ENCODE measurements at places on chromosomes 13 and 19.

- DNase-seq, result no peak
Measured at GRCh38 chr13:40187841-40188591, 478.4 kb downstream of the FOXO1 start.

GRCh38 chr13:104773775-104774174, 1707.6 kb upstream of the SLC10A2 start:
- DNase-seq, result no peak

GRCh38 chr13:99151516-99151915, 49.1 kb upstream of the UBAC2 start:
- DNase-seq, result no peak

DNA sequence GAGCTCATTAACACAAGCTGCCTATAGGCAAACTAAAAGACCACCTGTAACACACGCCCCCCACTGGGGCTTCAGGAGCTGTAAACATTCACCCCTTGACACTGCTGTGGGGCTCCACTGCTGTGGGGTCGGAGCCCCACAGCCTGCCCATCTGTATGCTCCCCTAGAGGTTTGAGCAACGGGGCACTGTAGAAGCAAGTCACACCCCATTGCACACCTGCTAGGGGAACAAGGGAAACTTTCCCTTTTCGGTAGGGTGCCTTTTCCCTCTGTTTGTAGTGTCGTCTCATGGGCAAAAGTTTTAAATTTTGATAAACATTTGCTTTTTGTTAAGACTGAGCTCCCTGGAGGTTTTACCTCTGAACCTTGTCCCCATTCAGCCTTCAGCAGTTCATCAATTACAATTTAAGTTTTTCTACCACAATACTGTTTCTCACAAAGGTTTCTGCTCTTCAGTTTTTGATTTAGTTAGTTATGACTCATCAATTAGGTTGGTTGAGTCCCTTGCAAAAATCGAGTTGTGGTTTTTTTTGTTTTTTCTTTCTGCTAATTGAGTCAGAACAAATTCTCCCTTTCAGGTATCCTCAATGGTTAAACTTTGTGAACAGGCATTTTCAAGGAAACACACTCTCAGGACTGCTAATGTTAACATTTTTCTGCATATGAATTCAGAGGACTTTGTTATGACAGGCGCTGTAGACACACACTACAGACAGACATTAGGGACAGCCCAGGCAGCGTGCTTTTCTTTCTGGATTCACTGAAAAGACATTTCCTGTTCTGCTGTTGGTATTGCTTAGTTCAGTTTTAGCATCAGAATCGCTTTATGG, 35.1 kb downstream of the ZNF433 start:
- no peak for DNase-seq

DNA sequence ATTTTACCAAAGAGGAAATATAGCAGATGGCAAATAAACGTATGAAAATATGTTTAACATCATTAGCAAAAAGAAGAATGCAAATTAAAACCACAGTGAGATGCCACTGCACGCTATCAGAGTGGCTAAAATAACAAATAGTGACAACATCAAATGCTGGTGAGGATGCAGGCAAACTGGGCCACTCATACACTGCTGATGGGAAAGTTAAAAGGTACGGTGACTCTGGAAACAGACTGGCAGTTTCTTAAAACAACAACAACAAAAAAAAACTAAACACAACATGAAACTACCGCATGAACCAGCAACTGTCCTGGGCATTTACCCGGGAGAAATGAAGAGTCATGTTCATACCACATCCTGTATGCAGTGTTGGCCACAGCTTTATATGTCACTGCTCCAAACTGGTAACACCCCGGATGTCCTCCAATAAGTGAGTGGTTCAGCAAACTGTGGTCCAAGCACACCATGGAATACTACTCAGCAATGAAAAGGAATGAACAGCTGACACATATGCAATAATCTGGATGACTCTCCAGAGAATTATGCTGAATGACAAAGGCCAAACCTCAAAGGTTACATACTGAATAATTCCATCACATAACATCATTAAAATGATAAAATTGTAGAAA, 22.3 kb downstream of the EPS15L1 start:
- no peak for DNase-seq

DNA sequence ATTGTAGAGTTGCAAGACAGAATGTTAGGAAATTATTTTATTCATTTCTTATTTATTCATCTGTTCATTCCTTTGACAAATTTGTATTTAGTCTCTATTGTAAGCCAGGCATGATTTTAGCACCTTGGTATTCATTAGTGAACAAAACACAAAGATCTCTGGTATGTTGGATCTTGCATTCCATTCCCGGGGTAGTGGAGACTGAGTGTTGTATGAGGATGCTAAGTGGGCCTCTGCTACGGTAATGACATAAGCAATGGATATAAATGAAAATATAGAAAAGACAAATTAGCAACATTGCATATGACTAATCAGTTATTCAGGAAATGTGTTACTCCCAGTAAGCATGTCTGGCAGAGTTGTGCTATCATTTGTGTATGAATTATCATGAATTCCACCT, 449.3 kb downstream of the PCDH17 start:
- no peak for DNase-seq

GRCh38 chr13:37905736-37906135, 36.2 kb upstream of the TRPC4 start:
- no peak for DNase-seq

DNA sequence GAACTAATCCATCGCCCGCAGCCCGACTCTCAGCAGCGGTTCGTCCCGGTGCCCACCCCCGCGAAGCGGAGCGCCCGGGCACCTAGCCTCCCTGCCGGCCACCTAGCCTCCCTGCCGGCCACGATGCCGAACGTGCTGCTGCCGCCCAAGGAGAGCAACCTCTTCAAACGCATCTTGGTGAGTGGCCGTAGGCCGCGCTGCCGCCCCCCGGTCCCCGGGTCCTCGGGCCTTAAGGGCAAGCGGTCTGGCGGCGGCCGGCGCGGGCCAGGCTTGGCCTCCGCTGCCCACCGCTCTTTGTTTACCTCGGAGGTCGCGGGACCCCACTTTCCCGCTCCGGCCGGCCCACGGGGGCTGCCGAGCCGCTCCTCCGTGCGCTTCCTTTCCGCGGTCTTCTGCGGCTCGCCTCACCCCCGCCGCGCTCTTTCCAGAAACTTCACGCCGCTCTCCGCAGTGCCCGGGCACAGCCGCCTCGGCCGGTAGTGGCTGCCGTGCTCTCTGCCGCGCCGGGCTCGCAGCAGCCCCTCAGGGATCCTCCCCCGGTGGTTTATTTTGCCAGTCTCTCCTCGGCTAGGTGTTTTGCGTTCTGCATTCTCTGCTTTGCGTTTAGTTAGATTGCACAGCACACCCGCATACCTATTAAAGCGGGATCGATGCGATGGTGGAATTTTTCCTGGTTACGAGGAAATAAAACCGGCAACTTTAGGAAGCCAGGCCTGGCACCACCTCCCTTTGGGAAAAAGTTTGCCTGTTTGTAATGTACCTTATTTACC, 524 bp downstream of the NAA16 start:
- no peak for DNase-seq

- no peak for DNase-seq
Measured at GRCh38 chr13:93183302-93183701, 43.3 kb upstream of the GPC6 start.

DNA sequence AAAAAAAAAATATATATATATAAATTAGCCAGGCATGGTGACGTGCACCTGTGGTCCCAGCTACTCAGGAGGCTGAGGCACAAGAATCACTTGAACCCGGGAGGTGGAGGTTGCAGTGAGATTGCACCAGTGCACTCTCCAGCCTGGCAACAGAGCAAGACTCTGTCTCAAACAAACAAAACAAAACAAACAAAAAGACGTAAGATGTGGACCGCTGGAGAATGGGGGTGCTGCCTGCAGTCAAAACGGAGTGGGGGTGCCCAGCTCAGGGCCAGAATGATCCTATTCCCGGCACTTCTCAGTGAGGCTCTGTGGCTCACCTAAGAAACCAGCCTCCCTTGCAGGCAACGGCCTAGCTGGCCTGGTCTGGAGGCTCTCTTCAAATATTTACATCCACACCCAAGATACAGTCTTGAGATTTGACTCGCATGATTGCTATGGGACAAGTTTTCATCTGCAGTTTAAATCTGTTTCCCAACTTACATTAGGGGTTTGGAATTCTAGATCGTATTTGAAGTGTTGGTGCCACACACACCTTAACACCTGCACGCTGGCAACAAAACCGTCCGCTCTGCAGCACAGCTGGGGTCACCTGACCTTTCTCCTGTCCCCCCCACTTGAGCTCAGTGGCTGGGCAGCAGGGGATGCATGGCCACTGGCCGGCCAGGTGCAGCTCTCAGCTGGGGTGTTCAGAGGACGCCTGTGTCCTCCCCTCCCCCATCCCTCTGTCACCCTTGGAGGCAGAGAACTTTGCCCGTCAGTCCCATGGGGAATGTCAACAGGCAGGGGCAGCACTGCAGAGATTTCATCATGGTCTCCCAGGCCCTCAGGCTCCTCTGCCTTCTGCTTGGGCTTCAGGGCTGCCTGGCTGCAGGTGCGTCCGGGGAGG, at the start of gene F7:
Gene F7 (plus strand): TSS at position 760 of the 889 bp plus-strand sequence. CDS start 51 bp downstream, at position 811.
- no peak for DNase-seq

GRCh38 chr19:14300303-14300702, 80.9 kb upstream of the ADGRE5 start:
- no peak for DNase-seq

GRCh38 chr13:51730927-51731326, 73.0 kb downstream of the DHRS12 start:
- no peak for DNase-seq

GRCh38 chr19:13579388-13580060, 73.2 kb upstream of the CACNA1A start:
- DNase-seq, result no peak

DNA sequence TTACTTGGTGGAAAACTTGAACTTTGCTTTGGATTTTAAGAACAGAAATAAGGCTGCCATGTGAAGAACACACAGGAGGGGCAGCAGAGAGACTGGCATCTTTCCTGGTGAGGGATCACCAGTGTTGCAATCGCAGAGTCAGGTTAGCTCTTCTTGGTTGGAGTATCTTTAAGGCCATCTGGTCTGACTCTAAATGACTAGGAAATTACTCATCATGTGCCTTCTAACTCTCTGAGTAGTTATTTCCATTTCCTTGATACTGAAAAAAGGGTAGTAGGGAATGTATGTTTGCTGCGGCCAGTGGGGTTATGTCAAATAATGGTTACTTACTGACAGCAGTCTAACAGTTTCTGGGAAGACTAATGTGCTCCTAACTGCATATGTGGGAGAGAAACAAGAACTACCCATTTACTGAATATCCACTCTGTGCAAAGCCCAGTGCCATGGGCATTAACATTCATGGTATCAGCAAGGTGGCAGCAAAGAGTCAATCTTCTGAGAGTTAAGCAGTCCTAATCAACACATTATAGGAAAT, 122.1 kb downstream of the COG6 start:
- DNase-seq, result no peak

DNA sequence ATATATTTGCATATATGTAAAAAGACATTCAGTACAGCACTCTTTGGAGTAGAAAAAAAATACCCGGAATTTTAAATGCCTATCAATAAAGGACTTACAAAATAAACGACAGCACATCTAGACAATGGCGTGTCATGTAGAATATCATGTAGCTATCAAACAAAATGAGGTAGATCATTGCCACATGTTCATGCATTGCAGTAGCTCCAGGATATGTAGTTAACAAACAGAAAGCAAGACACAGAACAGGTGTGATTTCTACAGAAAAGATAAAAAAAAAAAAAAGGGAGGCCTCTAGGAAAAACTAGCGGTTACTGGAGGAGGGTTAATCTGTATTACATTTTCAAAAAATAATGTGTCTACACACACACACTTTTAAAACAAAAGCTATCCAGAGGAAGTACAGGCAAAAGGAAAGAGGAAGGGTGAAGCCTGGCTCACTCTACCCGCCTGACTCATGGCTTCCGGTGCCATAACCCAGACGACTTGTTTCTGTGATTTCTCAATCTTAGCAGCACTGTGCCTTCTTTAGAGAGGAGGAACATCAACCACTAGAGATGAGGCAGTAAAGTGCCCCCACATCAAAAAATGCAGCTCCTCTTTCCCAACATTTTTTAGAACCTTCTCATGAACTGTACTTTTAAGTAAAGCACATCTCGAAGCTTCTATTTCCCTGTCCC, 6.9 kb downstream of the KCTD12 start:
- no peak for DNase-seq

- DNase-seq, result no peak
Measured at GRCh38 chr13:113783200-113783881, 24.3 kb downstream of the TMEM255B start.

DNA sequence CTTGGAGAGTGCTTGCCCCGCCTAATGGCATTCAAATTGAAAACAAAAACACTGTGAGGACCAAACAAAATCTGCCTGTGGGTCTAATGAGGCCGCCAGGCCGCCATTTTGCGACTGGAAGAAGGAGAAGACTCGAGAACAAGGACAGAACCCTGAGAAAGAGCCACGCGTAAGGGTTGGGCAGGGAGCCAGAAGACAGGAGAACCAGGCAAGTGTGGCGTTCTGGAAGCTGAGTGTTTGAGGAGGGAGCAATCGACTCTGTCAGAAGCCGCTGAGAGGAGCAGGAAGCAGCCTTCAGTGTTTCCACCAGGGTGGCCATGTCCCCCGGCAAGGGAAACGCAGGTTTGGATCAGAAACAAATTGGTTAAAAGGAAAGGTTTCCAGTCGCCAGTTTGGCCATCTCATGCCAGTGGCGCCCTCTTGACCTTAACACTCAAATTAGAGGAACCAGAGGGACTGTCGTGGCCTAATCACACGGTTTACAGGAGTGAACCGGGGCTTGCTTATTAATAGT, 10.2 kb upstream of the PTOV1 start:
- DNase-seq, result no peak

DNA sequence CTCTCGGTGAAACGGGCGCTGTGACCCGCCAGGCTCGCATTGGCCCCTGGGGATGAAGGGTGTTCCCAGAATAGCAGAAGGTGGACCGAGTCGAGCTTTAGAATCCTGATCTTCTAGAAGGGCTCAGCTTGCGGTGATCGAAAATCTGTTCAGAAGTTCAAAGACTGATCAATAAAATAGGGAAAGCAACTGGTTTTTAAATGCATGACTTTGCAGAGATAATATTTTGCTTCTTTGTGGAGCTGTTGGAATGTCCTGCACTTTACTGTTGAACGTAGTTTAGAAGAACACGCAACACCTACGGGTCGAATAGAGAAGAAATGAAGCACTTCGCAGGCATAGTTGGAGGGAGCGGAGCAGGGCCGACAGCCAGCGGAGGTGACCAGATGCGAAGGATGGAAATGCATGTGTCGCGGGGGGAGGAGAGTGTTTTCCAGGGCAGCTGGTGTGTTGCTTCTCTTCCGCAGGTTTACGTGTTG, 766 bp downstream of the CEBPG start:
- no peak for DNase-seq

DNA sequence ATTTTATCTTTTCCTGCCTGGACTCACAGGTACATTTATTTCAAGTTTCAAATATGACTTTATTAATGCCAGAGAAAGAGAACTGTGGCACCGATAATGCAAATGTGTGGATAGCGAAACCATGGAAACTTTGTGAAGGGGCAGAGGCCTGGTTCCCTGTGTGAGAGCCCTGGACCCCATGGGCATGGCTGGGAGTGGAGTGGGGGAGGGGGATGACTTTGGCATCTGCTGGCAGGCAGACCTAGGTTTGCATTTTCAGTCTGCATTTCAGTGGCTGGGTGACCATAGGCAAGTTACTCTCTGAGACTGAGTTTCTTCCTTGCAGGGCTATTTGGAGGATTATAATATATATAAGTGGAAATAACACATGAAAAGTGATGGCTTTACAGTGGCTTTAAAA, 163.8 kb upstream of the TMTC4 start:
- no peak for DNase-seq

- no peak for DNase-seq
Measured at GRCh38 chr13:92451060-92451459, 775.5 kb upstream of the GPC6 start.

Measured in stimulated activated CD4-positive, alpha-beta T cell treated with anti-CD3 and anti-CD28 coated beads, Interleukin-1b, Interleukin-23, amount 100 ng/mL, for 1 hour (primary cell).